NCI-H446 (cell line): ENCODE measurements at places on chromosomes 4 and X.
A peak's percentile ranks its signal among the peaks of the same experiment; 100 is the strongest.

GRCh38 chrX:65831268-65831667 is 163.8 kb downstream of the MSN start:
- DNase-seq, result no peak

DNA sequence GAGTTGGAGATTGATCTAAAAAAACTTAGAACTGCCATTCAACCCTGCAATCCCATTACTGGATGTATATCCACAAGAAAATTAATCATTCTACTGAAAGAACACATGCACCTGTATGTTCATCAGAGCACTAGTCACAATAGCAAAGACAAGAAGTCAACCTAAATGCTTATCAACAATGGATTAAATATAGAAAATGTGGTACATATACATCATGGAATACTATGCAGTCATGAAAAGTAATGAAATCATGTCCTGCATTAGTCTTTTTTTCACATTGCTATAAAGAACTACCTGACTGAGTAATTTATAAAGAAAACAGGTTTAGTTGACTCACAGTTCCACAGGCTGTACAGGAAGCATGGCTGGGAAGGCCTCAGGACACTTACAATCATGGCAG is 850.5 kb downstream of the TECRL start:
- no peak for DNase-seq

GRCh38 chr4:6044805-6045204 is 26.6 kb upstream of the C4orf50 start:
- no peak for DNase-seq

- no peak for DNase-seq
These were observed 915 bp downstream of the CPZ start for GRCh38 chr4:8593264-8594096.

DNA sequence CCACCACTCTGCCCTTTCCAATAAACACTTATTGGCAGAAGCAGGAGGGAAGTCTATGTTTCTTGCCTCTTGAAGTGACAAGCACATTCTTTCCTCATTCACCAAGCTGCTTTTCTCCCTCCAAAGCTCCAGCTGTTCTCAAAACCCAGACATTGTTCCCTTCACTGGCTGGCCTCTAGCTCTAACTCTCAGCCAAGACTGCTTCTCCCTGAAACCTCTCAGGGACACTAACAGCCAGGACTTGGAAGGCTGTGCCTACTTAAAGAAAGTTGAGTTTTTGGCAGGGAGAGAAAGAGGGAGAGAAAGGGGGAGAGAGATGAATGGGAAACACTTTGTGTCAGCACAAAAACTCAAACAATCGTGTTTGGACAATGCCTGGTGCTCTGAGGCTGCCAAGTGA is 99.5 kb downstream of the COX18 start:
- no peak for DNase-seq

DNA sequence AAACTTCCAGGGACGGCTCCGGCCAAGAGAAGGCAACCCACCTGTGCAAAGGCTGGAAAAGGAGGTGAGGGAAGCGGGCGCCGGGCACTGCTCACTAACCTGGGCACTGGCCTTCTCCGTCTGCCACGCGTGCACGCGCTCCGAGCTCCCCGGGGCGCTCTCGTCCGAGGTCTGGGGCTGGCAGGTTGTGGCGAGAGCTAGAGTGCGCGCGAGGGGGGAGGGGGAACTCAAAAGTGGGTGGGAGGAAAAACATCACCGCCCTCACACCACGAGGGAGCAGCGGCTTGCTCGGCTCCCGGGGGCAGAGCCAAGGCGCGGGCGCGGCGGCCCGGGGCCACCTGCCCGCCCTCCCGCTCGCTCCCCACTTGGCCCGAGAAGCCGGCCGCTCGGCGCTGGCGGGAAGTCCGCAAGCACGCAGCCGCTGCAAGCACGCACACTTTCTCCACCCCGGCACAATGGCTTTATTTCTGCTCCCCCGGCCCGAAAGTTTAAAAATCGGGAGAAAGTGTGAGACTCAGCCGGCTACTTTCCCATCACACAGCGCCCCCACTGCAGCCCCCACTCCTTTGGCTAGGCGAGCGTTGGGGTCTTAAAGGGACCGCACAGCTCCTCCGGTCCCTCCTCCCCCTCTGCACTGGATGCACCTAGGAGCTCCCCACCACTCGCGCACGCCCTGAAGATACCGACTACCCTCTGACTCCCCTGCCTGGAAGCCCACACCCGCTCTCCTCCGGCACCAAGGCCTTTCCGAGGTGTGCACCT is at the start of gene CHRDL1:
Gene CHRDL1 (minus strand): TSS at position 173 of the 762 bp plus-strand sequence. CDS start 3,636 bp downstream, outside the sequence.
- peak; percentile 2 for DNase-seq

- no peak for DNase-seq
These were observed 34.0 kb upstream of the PRR32 start for GRCh38 chrX:126785539-126785938.

- no peak for DNase-seq
These were observed 109.0 kb upstream of the ACSL4 start for GRCh38 chrX:109841869-109842579.
